ENCODE measurements at places on chromosomes 1 and 21.

DNA sequence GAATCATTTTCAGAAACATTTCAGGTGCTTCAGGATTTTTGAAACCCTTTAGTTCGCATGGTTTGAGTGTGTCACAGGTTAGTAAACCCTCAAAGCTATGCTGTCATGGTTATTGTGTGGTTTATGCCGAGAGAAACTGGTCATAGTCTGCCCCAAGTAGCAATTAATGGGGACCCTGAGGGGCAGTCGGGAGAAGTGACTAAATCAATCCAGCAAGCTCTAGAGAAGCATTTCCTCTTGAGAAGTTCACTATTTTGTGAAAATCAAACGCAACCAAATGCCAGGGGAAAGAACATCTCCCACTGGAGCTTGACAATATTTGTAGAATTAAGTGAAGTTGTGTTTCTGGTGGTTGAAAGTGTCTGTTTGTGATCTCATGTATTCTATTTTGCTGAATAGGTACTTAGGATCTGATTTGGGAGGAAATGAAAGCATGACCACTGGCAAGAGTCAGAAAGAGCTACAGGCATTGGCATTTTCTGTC, 63.0 kb upstream of the BACH1 start:
- no peak for DNase-seq

DNA sequence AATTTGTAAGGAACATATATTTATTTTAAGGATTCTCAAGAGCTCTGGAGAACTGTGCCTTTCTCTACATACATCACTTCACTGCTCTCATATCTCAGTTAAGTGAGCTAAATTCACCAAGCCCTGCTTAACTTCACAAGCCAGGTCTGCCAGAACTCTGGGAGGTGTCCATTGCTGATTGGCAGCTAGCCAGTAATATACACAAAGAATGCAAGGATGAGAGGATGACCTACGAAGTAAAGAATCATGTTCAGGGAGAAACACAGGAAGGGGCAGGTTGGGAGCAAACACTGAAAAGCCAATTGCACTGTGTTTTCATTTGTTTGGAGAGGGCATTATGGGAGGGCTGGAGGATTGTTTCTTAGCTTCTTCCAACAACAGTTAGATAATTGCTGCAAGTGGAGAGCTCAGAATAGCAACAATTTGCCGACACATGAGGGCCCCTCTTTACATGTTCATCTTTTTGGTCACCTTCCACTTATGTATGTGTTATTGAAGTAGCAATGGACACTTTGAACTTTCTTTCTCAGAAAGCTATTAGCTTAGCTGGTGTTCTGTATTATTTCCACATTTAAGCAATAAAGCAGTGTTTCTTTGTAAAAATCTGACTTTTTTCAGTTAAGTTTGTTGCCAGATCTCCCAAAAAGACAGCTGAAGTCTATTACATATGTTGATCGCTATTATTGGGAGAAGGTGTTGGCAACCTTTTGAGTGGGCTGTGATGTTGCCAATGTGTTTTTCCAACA, 254.8 kb downstream of the LTN1 start:
- no peak for DNase-seq

DNA sequence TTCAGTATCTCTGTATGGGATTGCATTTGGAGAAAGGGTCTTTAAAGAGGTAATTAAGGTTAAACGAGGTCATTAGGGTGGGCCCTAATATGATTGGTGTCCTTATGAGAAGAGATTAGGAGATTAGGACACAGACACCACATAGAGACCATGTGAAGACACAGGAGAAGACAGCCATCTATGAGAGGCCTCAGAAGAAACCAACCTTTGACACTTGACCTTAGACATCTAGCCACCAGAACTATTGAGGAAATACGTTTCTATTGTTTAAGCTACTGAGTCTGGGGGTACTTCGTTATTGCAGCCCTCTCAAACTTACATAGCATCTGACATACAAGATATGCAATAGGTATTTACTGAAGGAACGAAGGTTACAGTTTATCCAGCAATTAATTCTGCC, 7.3 kb upstream of the VPS45 start:
- DNase-seq, result no peak

- no peak for DNase-seq
Measured at GRCh38 chr1:52913537-52913936, 8.0 kb downstream of the ECHDC2 start.

- DNase-seq, result no peak
Measured at GRCh38 chr1:25820247-25821111, 725 bp downstream of the MTFR1L start.

DNA sequence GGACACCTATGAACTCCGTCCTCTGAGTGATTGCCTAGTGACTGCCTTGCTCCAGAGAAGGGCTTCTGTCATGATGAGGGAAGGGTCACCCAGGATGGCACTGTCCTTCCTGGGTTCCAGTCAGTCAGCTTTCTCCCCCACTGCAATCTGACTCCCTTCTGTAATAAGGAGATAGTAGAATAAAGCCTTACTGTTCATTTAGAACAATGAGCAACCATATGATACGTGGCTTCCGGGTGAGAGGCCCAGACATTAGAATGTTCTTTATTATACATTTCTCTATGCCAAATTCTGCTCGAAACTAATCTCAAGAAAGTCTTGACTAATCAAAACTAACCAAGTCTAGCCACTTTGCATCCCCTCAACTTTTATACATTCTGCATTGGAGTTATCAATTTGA, 8.5 kb upstream of the MTMR11 start:
- no peak for DNase-seq

DNA sequence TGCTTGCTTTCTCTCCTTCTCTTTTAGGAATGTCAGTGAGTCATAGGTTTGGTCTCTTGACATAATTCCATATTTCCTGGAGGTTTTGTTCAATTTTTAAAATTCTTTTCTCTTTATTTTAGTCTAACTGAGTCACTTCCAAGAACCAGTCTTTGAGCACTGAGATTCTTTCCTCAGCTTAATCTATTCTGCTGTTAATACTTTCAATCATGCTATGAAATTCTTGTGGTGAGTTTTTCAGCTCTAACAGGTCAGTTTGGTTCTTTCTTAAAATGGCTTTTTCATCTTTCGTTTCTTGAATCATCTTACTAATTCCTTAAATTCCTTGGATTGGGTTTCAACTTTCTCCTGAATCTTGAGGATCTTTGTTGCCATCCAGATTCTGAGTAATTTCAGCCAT, 321.0 kb downstream of the PTBP2 start:
- no peak for DNase-seq

DNA sequence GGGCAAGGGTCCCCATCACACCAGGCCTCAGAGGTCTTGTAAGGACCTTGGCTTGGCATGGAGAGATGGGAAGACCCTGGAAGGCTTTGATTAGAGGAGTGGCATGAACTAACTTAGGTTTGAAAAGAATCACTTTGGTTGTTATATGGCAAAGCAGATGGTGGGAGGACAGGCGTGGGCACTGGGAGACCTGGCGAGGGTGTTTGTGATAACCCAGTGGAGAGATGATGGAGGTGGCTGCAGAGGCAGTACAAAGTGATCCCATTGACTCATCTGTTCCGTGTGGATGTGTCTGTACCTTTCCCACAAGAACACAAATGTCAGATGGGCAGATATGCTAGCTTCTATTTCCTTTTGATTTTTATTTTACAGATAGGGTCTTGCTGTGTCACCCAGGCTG, 168.3 kb downstream of the SLC35F3 start:
- DNase-seq, result no peak

DNA sequence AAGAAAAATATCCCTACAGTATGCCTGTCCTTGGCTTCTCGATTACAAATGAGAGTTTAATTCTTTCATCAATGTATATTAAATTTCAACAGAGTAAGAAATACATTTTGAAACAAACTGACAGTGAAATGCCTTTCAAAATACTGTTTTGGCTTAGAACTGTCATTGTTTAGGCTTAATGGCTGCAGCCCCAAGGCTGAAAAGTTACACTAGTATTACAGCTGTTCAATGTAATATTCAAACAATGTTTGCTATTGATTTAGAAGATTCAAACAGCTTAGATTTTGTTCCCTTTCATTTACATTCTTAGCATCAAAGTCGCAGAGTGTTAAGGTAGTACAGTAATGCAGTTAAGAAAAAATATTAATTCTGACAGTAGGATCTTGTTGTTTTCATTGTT, 882.9 kb upstream of the ADGRL2 start:
- DNase-seq, result no peak

DNA sequence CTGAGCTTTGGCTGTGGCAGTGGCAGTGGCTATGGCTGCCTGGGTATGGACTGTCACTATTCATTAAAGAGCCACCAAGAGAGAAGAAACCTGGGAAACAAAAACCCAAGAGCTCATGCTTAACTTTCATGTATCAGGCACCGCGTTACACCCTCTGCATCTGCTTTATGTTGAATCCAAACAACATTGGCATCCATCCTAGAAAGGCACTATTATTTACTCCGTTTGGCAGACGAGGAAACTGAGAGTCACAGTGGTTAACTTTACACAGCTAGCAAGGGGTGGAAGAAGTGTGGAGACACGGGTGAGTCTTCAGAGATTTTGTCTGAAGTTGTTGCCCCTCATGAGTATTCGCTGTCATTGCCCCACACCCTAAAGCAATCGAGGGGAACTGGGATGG, 63.8 kb downstream of the PLXNA2 start:
- DNase-seq, result no peak

- no peak for DNase-seq
Measured at GRCh38 chr1:25996966-25997827, 666 bp downstream of the PAFAH2 start.

DNA sequence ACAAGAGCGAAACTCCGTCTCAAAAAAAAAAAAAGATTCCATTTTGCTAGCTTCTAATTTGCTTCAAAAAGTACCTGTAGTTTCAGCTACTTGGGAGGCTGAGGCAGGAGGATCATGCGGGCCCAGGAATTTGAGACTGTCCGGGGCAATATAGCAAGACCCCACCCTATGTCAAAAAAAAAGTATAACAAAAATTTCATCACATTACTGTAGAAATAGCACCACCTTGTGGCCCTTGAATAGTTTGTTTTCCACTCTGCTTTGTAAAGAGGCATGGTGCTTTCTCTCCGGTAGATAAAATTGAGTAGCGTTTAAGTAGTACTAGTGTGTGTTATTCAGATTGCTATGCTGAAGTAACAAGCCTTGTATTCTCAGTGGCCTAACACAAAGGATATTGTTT, 18.2 kb upstream of the MSTO1 start:
- no peak for DNase-seq

- DNase-seq, result no peak
Measured at GRCh38 chr1:22789356-22789994, 78.8 kb downstream of the EPHB2 start.

DNA sequence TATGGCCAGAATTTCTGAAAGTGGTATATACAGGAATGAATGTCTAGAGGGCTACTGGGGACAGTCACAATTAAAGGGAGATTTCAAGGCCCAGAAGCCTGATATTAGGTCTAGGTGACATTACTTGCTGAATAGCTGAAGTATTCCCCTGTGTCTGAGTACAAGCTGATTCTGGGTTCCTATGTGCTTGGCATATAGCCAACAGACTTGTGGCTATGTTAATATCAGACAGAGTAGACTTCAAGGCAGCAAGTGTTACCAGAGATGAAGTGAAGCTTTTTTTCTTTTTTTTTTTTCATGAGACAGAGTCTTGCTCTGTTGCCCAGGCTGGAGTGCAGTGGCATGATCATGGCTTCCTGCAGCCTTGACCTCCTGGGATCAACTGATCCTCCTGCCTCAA, 8.3 kb downstream of the TTC4 start:
- DNase-seq, result no peak

Data from progenitor cell of endocrine pancreas (in vitro differentiated cells).